Stimulated activated CD8-positive, alpha-beta memory T cell treated with anti-CD3 and anti-CD28 coated beads, Interleukin-7, amount 100 ng/mL, for 4 hours (primary cell): ENCODE measurements at places on chromosomes 12 and 14.
A peak's percentile ranks its signal among the peaks of the same experiment; 100 is the strongest.

DNA sequence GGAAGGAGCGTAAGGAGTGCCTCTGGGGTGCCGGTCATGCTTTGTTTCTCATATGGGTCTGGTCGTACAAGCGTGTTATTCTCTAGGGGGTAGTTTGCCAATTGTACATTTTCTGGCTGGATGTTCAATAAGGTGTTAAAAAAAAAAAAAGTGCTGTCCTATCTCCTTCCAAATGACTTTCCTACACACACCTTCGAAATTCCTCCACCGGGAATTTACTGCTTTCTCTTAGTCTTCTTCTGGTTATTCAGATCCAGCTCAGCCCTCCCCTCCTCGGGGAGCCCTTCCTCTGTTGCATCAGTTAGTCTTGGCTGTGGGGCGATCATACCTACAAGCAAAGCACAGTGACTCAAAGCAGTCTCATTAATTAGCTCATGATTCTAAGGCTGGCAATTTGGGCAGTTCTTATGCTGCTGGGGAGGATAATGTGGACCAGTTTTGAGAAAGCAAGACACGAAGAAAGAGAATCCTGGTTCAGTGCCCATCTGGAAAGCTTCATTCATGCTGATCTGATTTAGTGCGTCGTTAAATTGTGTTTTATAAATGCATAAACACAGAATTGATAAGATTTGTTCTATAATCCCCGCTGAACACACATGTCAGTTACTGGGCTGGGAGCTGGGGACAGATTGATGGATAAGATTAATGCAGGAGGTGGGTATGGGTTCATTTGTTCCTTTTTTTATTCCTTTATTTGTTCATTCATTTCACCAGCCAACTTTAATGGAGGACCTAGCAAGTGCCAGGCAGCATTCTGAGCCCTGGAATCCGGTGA is 9.2 kb upstream of the CLMN start:
- DNase-seq, result no peak

DNA sequence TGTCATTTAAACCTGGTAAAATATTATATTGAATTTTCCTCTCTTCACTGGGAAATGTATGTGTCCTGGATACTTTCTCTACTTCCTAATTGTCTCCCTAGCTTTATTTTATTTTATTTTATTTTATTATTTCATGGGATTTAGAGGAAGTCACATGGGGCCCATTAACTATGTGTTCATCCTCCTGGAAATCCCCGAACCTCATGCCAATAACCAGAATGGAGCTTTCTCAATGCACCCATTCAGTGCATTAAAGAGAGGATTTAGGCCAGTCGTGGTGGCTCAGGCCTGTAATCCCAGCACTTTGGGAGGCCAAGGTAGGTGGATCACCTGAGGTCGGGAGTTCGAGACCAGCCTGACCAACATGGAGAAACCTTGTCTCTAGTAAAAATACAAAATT is 1.3 kb upstream of the RPGRIP1 start:
- no peak for DNase-seq

GRCh38 chr12:109999983-110000505 is 814 bp downstream of the ANKRD13A start:
- no peak for DNase-seq

DNA sequence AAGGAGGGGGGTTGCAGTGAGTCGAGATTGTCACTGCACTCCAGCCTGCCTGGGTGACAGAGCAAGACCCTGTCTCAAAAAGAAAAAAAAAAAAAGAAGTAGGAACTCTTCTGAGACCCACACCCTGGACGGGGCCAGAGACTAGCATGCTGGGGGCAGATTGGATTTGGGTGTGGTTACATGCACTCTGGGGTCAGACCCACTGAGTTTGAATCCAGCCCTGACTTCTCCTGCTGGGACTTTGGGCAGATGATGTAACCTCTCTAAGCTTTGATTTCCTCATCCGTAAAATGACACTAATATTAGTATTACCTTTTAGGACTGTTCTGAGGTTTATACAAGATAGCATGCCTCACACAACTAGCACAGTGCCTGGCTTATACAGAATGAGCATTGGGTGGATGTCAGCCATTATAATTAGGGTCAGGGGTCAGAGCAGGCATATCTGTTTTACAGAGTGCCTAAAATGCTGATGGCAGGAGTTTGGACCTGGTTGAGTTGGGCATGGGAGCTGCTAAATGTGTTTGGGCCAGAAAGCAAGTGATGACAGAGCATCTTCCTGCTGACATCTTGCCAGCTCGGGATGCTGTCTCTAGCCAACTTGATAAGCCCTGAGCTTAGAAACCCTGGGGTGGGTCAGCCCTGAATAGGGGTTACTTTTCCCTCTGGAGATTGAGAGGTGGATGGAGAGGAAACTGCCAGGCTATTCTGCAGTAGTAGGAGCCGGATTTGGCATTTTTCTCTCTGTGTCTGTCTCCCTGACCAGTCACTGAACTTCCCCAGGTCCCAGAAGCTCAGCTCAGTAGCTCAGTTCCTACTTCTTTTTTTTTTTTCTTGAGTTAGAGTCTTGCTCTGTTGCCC is 15.5 kb downstream of the TPCN1 start:
- no peak for DNase-seq

DNA sequence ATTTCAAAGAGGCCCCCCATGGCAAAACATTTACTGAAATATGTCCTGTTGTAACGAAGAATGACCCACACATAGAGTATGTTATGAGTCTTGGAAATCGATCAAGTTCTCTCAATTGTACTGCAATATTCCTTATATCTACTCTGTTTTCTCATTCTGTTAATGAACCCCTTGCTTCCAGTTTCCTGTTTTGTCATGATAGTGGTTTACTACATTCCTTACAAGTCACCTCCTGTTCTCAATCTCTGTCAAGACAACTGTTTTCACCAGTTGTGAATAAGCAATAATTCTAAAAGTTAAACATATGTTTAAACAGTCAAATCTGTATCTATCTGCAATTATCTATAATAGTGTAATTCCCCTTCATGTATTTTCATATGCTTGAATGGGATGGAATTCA is 16.4 kb upstream of the ARID2 start:
- no peak for DNase-seq

- DNase-seq, result no peak
These were observed 85.5 kb downstream of the TESC start for GRCh38 chr12:117013726-117014125.

GRCh38 chr12:46460682-46461210 is 88.2 kb upstream of the SLC38A2 start:
- DNase-seq, result no peak

DNA sequence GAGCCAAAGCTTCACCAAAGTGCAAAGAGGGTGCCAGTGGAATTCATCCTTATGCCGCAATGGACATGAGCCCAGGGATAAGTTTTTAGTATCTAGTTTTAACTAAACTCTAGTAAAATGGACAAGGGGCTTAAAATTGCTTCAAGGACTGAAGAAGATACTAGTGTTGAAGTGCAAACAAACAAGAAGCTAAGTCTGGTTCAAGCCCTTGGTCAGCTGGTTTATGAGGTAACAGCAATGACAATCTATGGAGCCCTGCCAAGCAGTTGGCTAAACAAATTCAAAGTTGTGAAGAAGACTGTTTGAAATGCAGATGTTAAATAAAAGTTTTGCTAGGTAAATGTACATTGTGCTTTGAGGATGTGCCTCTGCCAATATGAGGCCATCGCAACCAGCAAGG is 209.4 kb downstream of the KTN1 start:
- no peak for DNase-seq

GRCh38 chr12:68434391-68435298 is 102.5 kb upstream of the MDM1 start:
- no peak for DNase-seq

DNA sequence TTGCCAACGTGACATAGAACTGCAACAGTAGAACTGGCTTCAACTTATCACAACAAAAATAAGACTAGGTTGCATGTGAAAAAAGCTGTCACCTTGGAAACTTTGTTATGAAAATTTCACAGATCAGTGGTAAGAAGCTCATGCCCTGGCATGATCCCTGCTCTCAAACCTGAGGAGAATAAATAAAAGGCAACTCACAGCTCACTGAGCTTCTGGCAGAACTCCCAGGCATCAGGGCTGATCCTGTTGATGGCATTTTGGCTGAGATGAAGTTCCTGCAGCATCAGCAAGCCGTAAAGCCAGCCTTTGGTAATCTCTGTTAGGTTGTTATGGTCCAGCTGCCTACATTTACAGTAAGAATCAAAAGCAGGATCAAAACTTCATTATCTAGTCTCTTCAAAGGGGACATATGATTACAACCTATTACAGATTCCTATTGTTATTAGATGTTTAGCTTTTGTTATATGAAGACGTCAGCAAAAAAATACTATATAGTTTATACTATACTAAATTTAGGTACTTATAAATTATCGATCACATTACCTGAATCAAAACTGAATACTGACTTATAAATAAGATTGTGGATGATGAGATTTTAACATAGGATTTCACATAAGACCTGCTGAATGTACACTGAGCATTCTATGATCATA is 32.0 kb downstream of the LRIG3 start:
- no peak for DNase-seq

DNA sequence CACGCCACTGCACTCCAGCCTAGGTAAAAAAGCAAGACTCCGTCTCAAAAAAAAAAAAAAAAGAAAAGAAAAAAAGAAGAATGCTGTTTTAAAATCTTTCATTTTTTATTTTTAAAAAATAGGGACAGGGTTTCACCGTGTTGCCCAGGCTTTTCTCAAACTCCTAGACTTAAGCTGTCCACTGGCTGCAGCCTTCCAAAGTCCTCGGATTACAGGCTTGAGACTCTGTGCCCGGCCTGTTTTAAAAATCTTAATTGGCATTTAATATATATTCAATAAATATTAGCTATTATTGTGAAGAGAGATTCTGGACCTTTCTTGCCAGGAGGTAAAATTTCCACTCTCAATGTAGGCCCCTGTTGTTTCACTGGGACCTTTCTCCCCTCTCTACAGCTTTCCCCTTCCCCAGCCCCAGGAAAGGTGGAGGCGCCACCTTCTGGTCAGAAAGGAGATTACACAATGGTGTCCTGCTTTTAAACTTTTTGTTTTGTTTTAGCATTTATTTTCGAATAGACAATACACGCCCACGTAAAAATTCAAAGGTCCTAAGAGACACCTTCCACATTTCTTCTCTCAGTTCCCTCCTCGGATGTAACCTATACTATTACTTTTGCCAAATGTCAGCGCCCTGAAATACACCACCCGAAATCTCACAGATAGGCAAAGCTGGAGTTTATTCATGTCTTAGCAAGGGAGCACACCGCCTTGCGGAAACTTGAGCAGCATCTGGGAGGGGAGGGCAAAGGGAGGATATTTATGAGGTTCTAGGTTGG is 23.8 kb upstream of the PHC1 start:
- DNase-seq, result peak; percentile 27

DNA sequence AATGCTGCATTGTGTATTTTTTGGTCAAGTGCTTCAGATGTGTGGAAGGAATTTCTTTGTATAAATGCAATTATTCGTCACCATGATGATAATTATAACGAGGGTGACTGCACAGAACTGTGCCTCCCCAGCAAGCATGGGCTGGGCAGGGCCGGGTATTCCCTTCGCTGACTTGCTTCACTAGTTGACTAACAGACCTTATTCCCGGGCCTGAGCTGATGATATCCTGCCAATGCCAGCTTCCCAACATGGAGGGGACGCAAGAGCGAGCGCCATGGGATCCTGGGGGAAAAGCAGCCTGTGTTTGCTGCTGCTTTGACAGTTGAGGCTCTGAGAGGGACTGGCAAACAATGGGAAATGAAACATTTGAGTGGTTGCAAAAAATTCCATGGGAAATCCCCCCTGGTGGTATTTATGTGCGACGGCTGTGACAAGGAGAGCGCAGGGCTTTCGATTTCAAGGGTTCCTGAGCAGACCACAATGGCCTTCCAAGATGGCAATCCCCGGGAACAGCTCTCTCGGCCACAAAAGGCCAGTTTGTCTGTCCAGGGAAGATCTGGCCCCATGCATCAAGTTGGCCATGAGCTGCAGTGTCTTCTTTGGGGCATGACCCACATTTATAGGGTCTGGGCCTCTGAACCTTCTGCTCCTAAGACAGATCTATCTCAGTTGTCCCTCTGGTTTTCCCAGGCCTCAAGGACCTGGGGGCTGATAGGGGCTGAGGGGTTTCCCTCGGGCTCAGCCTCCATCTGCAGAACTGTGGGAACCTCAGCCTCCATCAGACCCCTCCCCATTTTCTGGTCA is 21.9 kb upstream of the MAP1LC3B2 start:
- DNase-seq, result no peak

DNA sequence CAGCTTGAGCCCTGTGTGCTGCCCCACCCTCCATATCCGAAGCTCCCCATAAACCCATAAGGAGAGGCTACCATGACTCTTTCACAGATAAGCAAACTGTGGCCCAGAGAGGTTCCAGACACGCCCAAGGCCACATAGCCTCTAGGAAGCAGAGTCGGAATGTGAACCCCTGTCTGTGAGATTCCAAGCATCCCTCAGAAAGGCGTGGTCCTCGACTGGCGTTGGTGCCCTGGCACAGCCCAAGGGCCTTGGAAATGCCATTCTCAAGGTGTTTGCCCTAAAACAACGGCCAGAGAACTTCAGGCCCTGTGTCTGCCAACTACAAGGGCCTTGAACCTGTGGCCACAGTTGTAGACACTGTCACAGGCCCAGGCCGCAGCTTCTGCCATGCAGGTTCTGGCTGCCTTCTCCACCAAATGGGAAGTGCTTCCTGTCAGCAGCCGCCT is 8.5 kb upstream of the DIO3 start:
- DNase-seq, result no peak

GRCh38 chr12:119176267-119177055 is 2.3 kb upstream of the HSPB8 start:
- DNase-seq, result no peak

DNA sequence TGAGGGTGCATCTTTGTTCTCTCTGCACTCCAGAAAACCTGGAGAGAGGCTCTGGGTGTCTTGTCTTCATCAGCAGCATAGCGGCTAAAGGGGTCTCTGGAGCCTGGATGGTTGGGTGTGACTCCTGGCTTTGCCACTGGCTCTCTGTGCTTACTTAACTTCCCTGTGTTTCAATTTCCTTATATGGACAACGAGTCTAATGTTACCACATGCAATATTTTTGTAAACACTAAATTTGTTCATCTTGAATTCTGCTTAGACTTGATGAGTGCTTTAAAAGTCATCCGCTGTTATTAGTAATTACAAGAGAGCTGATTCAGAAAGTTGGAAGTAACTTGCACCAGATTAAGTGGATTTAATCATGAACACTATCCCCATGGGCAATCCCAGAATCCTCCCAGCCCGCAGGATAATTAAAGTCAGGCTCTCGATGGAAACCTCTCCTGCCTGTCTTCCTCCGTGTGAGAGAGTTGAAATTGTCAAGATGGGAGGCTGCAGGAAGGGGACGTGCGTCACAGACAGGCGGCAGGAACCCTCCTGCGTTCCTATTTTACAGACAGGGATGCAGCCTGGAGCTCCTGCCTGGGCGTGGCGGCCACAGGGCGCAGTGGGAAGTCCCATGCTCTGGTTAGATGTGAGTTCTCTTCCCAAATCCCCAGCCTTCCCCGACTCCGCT is 201.2 kb downstream of the TTC8 start:
- DNase-seq, result no peak

GRCh38 chr12:56258068-56258819 is at the start of gene ANKRD52:
ANKRD52 (minus strand) TSS chr12:56258384; CDS start chr12:56258269, 115 bp downstream.
- peak; percentile 17 for DNase-seq

- DNase-seq, result no peak
These were observed 37.4 kb downstream of the FMNL3 start for GRCh38 chr12:49669796-49670195.

GRCh38 chr14:59305836-59306555 is 117.5 kb downstream of the DAAM1 start:
- DNase-seq, result no peak
